ENCODE measurements at places on chromosomes 4 and X.

DNA sequence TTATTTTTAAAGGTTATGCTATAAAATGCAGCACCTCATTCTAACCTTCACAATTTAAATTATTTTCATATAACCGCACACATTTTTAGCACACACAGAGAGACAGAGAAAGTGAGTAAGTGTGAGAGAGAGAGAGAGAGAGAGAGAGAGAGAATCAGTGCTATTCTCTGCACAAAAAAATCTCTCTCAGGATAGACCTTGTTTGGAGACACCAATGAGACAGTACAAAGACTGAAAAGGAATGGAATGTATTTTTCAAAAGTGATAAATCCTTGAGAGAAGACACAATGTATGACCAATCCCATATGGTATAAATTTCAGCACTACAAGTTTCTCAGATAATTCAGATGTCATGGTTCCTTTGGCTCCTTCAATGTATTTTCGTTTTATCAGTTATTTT, 132.1 kb upstream of the PCDH18 start:
- no peak for DNase-seq

- no peak for DNase-seq
Observed at GRCh38 chrX:120014354-120015130, 62.9 kb downstream of the RHOXF2B start.

DNA sequence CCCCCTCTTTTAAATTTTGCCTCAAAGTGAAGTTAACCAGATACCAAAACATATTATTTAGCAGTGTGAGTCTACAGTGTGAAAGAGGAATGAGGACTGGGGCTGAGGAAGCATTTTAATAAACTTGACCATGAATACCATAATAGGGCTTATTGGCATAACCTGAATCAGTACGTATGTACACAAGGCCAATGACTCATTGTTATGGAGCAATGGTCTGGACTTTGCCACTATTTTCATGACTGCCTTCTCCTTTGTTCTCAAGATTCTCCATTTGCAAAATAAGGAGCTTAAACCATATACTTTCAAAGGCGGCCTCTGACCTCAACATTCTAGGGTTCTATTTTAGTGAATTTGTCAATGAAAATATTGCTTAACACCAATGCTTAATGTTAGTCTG, 102.8 kb upstream of the OR13H1 start:
- DNase-seq = no peak

- DNase-seq = no peak
Observed at GRCh38 chr4:77141964-77142645, 14.9 kb upstream of the CCNG2 start.

DNA sequence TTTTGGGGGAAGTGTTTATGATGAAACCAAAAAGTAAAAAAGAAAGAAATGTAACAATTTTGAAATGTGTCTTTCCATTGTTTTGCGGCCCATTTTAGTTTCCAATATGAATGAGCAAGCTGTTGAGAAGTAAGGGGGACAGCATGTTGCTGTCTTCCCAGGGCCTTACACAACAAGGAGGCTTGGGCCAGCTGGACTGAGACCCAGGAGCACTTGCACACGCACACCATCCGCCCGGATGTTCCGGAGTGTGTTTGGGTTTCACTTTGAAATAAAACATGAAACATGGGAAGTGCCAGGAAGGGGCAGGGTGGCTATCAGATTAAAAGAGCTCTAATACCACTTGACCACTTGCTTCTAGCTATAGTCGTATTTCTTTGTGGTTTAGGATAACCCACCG, 144.4 kb downstream of the NHS start:
- no peak for DNase-seq

DNA sequence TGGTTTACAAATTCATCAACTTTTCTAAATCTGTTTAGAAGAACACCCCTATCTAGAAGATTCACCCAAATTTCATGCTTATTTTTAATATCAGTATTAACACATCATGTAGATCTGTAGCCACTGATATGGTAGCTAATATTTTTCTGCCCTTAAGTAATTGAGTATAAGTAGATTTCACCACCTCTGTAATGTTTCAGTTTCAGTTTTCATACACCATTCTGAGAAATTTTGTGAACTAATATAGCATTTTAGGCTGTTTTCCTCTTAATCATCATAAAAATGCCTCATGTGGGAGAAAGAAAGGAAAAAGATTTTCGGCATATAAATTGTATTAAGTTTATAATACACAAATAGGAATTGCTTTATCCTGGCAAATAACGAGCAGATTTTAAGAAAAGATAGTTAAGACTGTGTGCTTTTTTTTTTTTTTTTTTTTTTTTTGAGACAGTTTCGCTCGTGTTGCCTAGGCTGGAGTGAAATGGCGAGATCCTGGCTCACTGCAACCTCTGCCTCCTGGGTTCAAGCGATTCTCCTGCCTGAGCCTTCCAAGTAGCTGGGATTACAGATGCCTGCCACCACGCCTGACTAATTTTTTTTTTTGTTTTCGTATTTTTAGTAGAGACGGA, 21.4 kb upstream of the RBPJ start:
- no peak for DNase-seq

DNA sequence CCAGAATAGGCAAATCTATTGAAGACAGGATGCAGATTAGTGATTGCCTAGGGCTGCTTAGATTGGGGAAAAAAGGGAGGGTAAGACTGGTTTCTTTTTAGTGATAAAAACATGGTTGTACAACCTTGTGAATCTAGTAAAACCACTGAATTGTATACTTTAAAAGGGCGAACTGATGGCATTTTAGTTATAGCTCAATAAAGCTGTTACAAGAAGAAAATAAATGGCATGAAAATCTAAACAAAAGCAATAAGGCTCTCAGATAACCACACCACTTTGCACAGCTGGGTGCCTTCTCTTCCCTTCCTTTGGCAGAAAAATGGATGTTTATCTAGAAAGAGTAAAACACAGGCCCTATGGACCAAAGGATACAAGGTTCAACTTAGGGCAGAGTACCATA, 69.6 kb downstream of the F9 start:
- DNase-seq = no peak

DNA sequence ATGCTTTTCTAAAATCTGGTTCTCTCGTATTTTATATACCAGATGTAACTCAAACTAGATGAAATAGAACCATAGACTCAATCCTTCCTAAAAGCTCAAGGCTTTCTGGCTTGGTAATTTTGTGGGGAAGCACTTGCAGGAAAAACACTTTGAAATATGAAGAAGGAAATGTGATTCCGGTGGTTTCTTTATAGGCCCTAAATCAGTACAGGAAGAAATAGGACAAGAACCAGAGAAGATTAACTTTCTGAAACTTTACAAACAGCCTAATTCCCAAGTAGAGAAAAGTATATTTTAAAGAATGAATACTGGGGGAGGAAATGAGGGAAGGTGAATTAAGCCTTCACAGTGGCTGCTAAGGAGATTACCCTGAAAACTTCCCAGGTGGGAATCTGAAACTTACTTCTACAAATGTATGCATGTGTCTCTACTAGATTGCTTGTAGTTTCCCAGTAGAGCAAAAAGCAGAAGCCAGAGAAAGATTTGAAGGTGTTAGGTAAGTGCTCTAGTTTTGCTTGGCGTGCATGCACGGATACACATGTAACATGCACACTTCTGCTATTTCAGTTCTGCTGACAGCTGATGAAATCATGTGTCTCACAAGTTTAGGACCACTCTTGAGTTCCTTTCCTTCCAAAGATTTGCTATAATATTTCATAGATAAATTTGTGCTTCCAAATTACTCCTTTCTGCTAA, 92.1 kb downstream of the AFF1 start:
- DNase-seq = no peak

- DNase-seq = no peak
Observed at GRCh38 chrX:6568031-6568430, 33.1 kb upstream of the VCX3A start.

- no peak for DNase-seq
Observed at GRCh38 chrX:6053141-6053540, 175.5 kb downstream of the NLGN4X start.

Measured in T-helper 2 cell (primary cell).